ENCODE measurements at places on chromosomes 13 and 19. TPM values are rescaled to one million over a fixed set of nuclear protein-coding genes. Genes with fewer than 3 reads are reported as not detected.

DNA sequence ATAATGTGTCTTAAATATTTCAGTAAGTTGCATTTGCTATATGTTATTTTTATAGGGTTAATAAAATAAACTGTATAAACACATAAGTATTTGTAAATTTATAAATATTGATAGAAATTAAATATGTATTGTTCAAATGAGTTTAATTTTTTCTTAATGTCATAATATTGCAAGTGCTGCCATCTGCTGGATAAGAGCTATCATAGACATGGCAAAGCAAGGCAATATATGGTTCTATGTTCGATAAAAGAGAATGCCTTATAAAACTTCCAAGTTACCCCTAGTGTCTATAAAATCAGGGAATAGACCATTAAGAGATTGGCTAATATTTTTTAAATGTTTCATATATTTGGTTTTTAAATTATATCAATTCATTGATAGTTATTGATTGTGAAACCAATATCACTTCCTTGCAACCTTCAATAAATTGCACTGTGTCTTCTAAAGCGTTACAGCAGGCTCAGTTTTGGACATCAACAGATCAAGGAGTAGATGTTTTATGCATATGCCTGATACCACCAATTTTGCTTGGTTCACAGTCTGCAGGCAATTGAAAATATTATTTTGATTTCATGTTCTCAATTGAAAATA, 29.0 kb upstream of the SLITRK6 start:
- DNase-seq = no peak

- DNase-seq = no peak
Measured at GRCh38 chr19:47508721-47509120, 6.1 kb downstream of the NAPA start.

DNA sequence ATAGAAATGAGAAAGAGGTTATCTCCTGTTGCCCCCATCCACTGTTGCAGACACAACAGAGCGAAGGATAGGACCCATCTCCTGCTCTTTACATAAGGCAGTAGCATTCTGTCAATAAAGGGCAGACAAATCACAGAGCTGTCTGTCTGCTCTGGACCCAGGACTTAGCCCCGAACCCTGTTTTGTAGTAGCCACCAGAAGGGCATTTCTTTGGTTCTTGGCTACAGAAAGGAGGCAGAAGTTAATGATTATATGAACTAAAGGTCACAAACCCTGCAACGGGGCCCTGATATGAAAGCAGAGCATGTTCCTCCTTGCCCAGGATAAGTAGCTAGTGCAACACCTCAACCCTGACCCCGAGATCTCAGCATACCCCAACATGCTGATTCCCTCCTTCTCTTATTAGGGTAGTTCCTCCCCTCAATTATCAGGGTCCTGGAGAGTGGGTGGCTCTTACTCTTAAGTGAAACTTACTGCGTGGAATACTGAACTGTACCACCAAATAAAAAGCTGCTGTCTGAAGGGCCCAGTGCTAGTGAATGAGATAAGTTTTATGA, 680.4 kb upstream of the SPRY2 start:
- no peak for DNase-seq

Gene MIR17HG
- polyA plus RNA-seq = 4.5 TPM

- DNase-seq = no peak
Measured at GRCh38 chr13:39577203-39577602, 25.8 kb downstream of the LHFPL6 start.

GRCh38 chr13:45303866-45304265, 37.1 kb downstream of the TPT1 start:
- DNase-seq = no peak

GRCh38 chr13:78736142-78736541, 77.2 kb upstream of the OBI1 start:
- no peak for DNase-seq

Gene SULT2B1
- not detected for polyA plus RNA-seq

- peak; percentile 48 for DNase-seq
Measured at GRCh38 chr13:50513300-50513877, 330.1 kb downstream of the DLEU7 start.

DNA sequence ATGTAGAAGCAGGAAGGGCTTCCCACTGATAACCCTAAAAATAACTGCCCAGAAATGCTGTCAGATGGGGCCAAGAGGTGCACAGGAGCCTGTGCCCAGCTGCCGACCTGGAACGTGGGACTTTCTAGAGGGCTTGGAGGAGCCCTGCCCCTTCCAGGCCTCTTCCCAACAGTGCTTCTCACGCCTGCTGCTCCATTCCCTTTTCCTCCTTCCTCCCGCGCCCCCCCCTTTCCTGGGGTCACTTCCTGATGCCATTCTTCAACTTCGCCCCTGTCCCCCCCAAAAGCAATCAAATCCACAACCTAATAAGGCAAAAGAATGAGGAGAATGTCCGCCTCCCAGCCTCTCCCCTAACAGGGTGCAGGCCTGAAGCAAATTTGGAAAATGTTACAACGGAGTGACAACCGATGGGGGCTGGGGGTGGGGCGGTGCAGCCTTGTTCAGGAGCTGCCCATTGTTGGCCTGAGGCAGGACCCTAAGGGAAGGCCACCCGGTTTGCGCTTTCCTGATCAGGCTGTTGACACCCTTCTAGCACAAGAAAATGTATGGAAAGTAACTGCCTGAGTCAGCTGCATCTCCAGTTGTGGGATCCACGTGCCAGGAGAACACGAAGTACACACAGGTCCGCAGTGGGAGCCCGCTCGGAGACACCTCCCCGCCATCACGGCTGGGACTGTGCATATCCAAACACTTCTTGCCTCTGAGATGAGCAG, 18.7 kb downstream of the ACTN4 start:
- no peak for DNase-seq

Gene ZNF100
- polyA plus RNA-seq = 11.3 TPM

Gene MBD3L2
- polyA plus RNA-seq = not detected

Gene GNA15
- 0.93 TPM for polyA plus RNA-seq

Gene FAM83E
- not detected for polyA plus RNA-seq

GRCh38 chr13:22176968-22177520, 506.2 kb downstream of the FGF9 start:
- no peak for DNase-seq

- DNase-seq = peak; percentile 59
Measured at GRCh38 chr19:46697204-46697960, 19.5 kb downstream of the PRKD2 start.

GRCh38 chr13:103066781-103067345, 646 bp upstream of the SLC10A2 start:
- no peak for DNase-seq

DNA sequence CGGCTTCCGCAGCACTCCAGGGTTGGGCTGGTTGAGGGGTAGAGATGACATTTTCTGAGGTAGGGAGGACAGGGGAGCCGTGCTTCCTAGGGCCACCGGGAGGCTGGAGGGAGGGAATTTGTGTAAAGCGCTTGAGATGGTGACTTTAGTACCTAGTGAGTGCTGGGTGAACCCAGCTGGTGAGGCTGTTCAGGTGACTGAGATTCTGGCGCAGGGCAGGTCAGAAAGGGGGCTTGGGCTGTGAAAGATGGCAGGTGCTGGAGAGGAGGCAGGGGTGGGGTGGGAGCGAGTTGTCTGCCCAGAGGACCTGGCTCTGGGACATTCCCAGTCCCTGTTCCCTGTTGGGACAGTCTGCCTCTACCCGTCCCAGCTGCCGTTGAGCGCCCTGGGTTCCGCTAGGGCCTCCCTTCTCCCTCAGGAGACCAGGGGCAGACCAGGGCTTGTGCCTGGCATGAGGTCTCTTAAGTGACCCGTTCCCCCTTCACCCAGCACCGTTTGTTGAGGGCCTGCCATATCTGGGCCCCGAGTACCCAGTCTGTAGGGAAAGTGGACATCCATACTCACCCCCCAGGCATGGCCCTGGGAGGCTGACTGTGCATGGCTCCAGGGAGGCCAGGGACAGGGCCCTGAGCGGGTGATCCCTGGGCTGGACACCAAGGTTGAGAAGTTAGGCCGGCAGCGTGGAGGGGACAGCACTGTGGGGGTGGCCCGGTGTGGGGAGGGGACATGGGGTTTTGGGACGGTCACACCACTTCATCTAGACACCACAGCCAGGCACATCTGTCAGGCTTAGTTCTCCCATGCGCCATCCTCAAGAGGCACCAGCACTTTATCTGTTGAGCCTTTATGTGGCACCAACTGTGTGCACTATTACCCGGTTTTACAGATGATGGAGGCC, 5.0 kb downstream of the PTOV1 start:
- DNase-seq = no peak

DNA sequence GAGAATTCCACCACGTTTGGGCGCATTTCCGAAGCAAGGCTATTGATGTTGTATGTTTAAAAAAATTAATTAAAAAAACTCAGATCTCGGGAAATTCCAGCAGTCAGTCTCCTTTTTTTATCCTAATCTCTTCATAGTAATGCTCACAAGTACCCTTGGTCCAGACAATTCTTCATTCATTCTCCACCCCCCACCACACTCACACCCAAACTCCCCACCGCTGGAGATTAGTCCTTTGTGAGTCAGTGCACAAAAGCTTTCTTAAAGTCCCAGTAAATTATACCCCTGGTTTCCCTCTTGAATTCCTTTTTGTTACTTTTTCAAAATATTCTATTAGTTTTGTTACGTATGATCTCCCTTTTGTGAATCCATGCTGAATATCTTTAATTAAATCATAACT, 274.6 kb downstream of the ZNF536 start:
- DNase-seq = no peak

GRCh38 chr13:112770504-112770903, 80.7 kb downstream of the ATP11A start:
- DNase-seq = no peak

Gene LILRB2
- polyA plus RNA-seq = 1.8 TPM

DNA sequence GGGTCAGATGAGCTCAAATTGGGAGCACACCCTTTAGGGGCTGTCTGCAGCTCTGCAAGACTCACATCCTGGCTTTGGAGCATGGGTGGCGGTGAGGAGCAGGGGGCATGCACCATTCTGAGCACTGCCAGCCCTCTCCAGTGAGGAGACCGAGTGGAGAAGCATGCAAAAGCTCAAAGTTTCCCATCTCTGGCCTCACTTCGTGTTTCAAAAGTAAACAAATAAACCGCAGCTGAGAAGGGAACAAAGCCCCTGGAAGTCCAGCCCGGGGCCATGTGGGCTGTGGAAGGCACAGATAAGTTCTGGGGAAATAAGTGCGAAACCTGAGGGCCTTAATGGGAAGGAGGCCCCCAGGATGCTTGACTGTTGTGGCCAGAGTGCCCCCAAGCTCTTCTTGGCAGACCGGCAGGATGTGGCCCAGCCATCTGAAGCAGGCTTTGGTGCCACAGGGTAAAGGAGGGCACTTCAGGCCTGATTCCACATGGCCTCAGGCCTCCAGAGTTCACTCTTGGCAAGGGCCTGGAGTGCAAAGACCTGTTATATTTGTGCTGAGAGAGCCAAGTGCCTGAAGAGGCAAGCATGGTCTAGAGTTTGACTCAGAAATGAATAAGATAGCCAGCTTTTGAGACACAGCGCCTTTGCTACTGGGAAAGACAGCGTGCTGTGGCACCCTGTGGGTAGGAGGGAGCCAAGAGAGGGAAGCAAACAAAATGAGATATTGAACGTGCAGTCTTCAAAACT, 1.2 kb downstream of the MEDAG start:
- no peak for DNase-seq

Gene SPIB
- 0.64 TPM for polyA plus RNA-seq

DNA sequence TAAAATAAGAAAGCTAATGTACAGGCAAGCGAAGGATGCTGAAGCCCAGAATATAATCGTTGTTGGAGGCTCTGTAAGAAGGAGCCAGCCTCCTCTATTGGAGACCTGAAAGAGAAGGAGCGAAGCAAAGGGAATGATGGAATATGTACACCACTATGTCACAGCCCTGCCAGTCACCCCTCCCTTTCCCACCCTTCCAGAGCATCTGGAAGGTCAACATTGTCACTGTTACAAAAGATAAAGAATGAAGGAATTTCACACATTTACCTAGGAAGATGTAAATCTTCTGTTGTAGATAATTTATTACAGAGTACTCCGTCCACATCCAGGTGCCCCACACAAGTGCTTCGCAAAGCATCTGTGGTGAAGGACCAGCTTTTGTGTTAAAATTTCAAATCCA, 39.7 kb upstream of the SACS start:
- DNase-seq = no peak

DNA sequence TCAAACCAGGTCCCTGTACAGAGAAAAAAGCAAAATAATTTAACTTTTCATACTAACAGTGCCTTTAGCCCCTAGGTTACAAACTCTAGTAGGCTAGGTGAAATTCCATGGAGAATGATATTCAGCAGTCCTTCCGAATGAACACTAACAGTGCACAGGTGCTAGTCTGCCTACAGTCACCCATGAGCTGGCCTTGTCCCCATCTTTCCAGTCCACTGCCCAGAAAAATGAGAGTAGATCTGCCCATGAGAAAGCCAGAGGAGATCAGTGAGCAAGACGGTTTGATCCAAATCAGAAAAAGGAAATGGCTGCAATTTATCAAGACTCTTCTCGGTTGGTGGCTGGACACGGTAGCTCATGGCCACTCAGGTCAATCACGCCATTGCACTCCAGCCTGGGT, 524.9 kb downstream of the FGF9 start:
- no peak for DNase-seq

- no peak for DNase-seq
Measured at GRCh38 chr19:6772866-6773322, 386 bp downstream of the VAV1 start.

DNA sequence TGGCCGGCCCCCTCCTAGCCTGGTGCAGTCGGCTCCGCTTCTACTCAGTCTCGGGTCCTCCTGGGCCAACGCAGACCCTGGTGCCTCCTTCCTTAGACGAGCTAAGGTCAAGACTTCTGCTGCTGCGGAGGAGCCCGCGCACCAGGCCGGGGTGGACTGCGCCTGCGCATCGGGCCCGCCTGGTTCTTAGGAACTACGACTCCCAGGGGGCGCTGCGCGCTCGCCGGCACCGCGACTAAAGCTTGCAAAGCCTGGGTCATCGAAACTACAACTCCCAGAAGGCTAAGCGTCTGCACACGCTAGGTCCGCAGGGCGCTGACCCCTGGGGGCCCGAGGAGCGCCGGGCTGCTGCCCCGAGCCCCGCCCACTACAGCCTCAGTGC, at the start of gene ZNF835:
TSS of gene ZNF835 (minus strand) at position 145 of the 382 bp plus-strand sequence. CDS start 6,559 bp downstream, outside the sequence.
- DNase-seq = peak; percentile 94

Gene TSC22D1
- polyA plus RNA-seq = not detected

DNA sequence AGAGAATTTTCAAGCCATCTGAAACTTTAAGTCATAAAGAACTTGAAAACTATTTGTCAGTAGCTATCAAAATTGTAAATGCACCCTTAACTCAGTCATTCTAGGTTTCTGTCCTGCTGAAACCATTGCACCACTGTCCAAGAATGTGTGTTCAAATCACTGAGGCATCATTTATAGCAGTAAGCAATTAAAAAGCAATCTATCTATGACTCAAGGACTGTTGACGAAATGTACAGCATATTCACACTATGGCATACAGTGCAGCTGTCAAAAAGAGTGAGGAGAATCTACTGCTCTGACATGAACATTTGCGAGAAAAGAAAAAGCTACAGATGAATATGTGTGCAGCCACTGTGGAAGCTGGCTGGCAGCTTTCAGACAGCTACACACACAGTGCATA, 71.2 kb downstream of the ING1 start:
- no peak for DNase-seq

Gene ZNF681
- not detected for polyA plus RNA-seq

- no peak for DNase-seq
Measured at GRCh38 chr19:16519230-16519687, 23.0 kb downstream of the CHERP start.

GRCh38 chr13:67204764-67205163, 25.4 kb downstream of the PCDH9 start:
- no peak for DNase-seq

Gene PNMA8A
- polyA plus RNA-seq = not detected

Gene UBE2L5
- polyA plus RNA-seq = 0.45 TPM

Gene ENOX1
- polyA plus RNA-seq = 10.3 TPM

Gene FFAR2
- polyA plus RNA-seq = 0.19 TPM

Gene CBY2
- not detected for polyA plus RNA-seq

Gene PLIN5
- polyA plus RNA-seq = 1.8 TPM

Gene POMP
- polyA plus RNA-seq = 79.1 TPM
